ENCODE measurements at places on chromosomes 16 and 17.

- DNase-seq = no peak
Measured at GRCh38 chr17:320809-321385, 31.7 kb downstream of the RPH3AL start.

DNA sequence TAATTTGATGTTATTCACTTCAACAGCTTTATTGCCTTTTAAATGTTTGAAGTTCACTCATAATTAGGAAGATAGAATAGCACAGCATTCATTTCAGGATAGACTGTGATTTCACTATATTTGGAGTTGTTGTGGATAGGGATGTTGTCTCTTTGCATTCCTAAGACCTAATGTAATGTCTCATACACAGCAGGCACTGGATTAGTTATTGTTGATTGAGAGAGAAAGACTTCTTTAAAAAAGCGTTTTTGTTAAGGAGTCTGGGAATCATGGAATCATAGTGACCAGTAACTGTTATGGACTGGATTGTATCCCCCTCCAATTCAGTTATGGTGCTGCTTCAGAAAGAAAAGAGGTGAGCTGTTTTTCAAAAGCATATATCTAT lies 122.0 kb downstream of the USP22 start:
- DNase-seq = peak; percentile 70

DNA sequence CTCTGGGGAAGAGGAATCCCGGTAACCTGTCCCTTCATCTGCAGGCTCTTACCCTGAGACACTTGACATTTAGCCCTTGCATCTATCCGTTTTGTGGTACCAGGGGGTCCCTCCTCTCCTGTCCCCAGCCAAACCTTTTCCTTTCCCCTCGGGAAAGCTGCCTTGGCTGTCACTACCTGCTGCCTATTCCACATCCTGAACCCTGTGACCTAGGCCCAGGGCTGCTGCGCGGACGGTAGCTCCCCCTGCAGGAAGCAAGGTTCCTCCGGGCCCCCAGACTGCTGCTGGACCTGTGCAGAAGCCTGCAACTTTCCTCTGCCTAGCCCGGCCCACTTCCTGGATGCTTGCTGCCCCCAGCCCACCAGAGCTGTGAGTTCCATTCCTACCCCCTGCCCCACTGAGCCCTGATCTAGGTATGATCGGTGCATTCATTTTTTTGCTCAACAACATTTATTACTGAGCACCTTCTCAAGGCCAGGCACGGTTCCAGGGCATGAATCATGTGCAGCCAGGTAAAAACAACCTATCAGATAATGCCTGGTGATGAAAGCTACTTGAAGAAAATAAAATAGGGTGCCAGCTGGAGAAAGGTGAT lies 10.5 kb upstream of the ALDOA start:
- peak; percentile 28 for DNase-seq

- no peak for DNase-seq
Measured at GRCh38 chr17:1563786-1564613, 1.4 kb upstream of the PITPNA start.

DNA sequence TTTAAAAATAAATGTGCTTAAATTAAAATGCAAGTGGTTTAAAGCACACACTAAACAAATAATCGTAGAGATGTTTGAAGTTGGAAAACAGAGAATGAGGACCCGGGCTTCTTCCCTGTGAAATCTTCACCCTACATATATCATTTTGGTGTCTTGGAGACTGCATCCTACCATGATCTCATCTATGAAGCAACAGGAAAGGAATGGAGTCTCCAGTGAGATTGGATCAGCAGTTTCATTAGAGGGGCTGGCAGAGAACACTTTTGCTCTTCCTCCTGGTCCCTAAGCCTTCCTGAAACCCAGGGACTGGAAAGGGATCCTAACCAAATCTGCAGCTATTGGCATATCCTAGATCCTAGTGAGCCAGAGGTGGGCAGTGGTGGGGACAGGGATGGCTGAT lies 85.0 kb downstream of the GRIN2A start:
- no peak for DNase-seq

- no peak for DNase-seq
Measured at GRCh38 chr17:77849239-77849638, 109.3 kb upstream of the TNRC6C start.

- no peak for DNase-seq
Measured at GRCh38 chr17:63290784-63291183, 155.3 kb downstream of the CYB561 start.

GRCh38 chr16:340370-341091 lies 12.0 kb downstream of the AXIN1 start:
- no peak for DNase-seq

GRCh38 chr16:78001451-78002025 lies 20.8 kb upstream of the CLEC3A start:
- peak; percentile 53 for DNase-seq

- DNase-seq = no peak
Measured at GRCh38 chr16:81676883-81677737, 102.0 kb upstream of the PLCG2 start.

GRCh38 chr17:32495359-32496231 lies 8.8 kb downstream of the CDK5R1 start:
- DNase-seq = peak; percentile 27
